Stimulated activated CD4-positive, alpha-beta T cell treated with anti-CD3 and anti-CD28 coated beads, TNF-alpha, amount 100 ng/mL, for 24 hours (primary cell): ENCODE measurements at places on chromosomes 12 and 14.
A peak's percentile ranks its signal among the peaks of the same experiment; 100 is the strongest.

DNA sequence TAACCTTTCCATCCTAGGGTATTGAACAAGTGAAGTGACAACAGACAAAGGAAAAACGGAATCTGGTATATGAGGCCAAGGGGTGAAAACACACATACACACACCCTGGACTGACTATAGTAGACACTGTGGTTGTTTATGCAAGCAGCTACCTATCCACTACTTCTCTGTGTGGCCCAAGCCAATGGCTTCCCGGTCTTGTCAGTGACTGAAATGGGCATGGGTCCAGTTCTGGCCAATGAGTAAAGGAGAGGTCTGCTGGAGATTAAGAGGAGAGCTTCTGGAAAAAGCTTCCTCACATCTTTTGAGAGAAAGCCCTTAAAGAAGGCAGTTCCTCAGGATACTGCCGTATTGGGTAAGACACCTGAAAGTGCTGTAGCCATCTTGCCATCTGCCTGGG is 19.3 kb downstream of the MBIP start:
- DNase-seq: no peak

- no peak for DNase-seq
These were observed 79.6 kb downstream of the FBXW8 start for GRCh38 chr12:116990329-116990728.

DNA sequence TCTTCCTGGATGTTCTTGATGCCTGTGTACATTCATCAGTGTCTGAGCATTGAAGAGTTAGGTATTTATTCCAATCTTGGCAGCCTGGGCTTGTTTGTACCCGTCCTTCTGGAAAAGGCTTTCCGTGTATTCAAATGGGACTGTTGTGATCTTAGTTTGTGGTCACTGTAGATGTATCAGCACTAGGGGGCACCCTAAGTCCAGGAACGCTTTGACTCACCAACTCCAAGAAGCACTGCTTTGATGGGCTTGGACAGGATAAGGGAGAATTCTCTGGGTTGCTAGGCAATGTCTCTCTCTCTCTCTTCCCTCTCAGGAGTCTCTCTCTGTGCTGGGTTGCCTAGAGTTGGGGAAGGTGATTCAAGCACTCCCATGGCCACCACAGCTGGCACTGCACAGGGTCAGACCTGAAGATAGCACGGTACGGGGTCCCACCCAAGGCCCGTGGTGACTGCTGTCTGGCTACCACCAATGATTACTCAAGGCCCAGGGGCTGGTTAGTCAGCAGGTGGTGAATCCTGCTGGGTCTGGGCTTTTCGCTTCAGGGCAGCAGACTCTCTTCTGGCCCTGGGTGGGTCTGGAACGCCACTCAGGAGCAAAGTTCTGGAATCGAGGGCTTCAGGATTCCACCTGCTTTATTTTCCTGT is 211.1 kb upstream of the RGS6 start:
- DNase-seq: peak; percentile 14

GRCh38 chr12:57340104-57340503 is 89.1 kb upstream of the STAC3 start:
- DNase-seq: no peak

DNA sequence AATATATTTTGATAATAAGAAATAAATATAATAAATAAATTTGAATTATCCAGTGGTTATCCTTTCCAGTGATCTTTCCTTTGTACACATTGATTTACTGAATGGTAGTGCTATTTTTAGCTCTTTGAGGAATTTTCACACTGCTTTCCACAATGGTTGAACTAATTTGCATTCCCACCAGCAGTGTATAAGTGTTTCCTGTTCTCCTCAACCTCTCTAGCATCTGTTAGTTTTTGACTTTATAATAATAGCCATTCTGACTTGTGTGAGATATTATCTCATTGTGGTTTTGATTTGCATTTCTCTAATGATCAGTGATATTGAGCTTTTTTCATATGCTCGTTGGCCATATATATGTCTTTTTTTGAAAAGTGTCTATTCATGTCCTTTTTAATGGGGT is 333.7 kb downstream of the RAD51B start:
- DNase-seq: no peak

- no peak for DNase-seq
These were observed 65.9 kb downstream of the CMKLR1 start for GRCh38 chr12:108273217-108273616.

GRCh38 chr12:116426391-116427136 is 132.6 kb upstream of the MAP1LC3B2 start:
- DNase-seq: no peak

GRCh38 chr12:65878540-65878939 is 54.3 kb downstream of the HMGA2 start:
- DNase-seq: no peak

DNA sequence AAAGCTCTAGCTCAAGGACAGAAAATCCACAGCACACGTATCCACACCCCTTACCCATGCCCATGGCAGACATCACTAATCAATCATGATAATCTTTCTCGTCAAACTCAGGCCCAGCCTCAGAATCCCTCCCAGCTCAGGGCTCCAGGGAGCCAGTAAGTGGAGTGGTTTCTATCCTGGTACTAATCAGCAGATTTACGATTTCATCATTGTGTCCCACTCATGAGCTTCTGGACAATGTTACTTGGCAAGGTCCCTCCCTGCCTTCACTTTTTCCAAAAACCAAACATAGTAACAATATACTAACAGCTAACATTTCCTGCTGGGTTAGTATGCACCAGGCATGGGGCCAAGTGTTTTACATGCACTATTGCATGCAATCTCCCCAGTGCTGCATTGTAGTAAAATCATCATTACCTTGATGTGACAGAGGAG is 45.8 kb upstream of the NCOR2 start:
- no peak for DNase-seq

DNA sequence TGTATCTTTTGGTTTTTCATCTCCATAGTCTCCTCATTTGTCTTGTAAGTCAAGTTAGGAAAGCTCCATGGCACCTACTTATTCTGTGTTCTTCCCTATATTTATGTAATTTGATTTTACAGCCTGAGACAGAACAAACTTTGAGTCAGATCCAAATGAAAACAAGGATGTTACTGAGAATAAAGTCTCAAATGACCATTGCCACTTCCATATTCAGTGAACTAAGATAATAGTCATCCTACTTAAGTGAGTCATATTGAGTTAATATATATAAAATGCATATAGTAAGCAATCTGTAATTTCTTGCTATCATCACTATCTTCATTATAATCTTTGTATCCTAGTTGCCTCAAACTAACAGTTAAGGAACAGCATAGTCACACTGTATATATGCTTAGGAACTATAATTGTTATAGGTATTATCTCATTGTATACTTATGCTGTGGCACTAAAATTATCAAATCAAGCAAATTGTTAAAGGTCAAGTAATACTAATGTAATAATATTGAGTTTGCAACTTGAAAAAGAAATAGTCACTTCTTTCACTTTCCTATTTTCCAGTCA is 30.8 kb downstream of the TMTC3 start:
- DNase-seq: no peak

- no peak for DNase-seq
These were observed 31.9 kb upstream of the RASSF8 start for GRCh38 chr12:25926536-25926935.

GRCh38 chr12:28893365-28893764 is 255.7 kb upstream of the FAR2 start:
- DNase-seq: no peak

DNA sequence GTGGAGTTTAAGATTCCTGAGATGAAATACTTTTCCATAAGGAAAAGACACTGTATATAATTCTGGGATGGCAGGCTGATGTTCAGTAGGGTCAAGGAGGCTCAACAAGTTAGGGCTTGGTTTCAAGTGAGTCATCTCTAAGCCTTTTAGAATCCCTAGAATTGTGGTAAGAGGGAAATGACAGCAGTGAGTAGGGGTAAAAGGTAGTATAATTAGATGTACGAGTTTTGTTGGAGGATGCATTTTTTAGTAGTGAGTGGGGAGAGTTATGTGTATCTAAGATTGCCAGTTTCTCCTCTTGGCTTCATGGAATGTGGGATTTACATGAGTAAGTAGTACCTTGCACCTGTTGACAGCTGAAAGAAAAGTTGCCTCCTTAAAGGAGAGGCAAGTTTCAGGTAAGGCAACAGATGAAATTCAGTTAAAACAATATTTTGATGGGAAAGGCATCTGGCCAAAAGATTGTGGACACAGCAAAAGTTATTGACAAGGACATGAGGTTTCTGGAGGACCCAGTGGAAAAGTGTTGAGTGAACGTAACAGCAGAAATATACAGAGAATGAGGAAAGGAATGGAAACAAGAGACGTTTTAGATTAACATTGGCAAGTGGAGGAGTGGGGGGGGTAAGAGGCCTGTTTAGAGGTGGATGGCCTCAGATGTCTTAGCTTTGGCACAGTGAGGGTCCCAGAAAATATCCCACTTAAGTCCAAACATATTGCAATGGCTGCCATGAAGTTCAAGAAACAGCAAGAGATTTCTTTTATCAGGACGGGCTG is 21.8 kb downstream of the LMO3 start:
- no peak for DNase-seq
